M059J (cell line): ENCODE measurements at places on chromosomes 16 and 17. TPM values are rescaled to one million over a fixed set of nuclear protein-coding genes. Genes with fewer than 3 reads are reported as not detected.

Gene C16orf46
- total RNA-seq: 1.4 TPM in 1 of 2 replicates, not detected in the other

Gene LPO
- total RNA-seq: not detected in 2 replicates

Gene RCVRN
- not detected in 2 replicates for total RNA-seq

Gene OR2C1
- total RNA-seq: not detected in 2 replicates

Gene TMEM170A
- 17.5 and 27.5 TPM in 2 replicates for total RNA-seq

Gene CCL13
- not detected in 2 replicates for total RNA-seq

Gene LITAFD
- total RNA-seq: not detected in 2 replicates

Gene PNMT
- total RNA-seq: not detected in 2 replicates

Gene EME1
- 6.1 and 9.6 TPM in 2 replicates for total RNA-seq

Gene AXIN1
- total RNA-seq: 6.6 and 15.5 TPM in 2 replicates

Gene PIGL
- total RNA-seq: 6.3 and 11.7 TPM in 2 replicates

Gene SCPEP1
- 95.9 and 99.5 TPM in 2 replicates for total RNA-seq

Gene LGALS9B
- not detected in 2 replicates for total RNA-seq

Gene CCL4
- total RNA-seq: 0.10 TPM in 1 of 2 replicates, not detected in the other

Gene CHST4
- total RNA-seq: 0.05 TPM in 1 of 2 replicates, not detected in the other

Gene DNAH2
- total RNA-seq: 0.02 TPM in 1 of 2 replicates, not detected in the other

Gene MMP15
- total RNA-seq: 2.5 and 3.1 TPM in 2 replicates

Gene CCL7
- total RNA-seq: 0.17 TPM in 1 of 2 replicates, not detected in the other

Gene CDH15
- 0.10 TPM in 1 of 2 replicates, not detected in the other for total RNA-seq

Gene PPY
- not detected in 2 replicates for total RNA-seq

Gene TPSD1
- not detected in 2 replicates for total RNA-seq

Gene BAHCC1
- total RNA-seq: 1.0 and 4.3 TPM in 2 replicates

Gene SEPTIN1
- total RNA-seq: 0.17 TPM in 1 of 2 replicates, not detected in the other

Gene TP53TG3B
- total RNA-seq: not detected in 2 replicates

Gene CA7
- not detected in 2 replicates for total RNA-seq

Gene HAP1
- 0.05 and 0.07 TPM in 2 replicates for total RNA-seq

Gene SPATA22
- not detected in 2 replicates for total RNA-seq

Gene SMIM36
- total RNA-seq: not detected in 2 replicates

Gene MEOX1
- not detected in 2 replicates for total RNA-seq

Gene EMP2
- 28.0 and 55.4 TPM in 2 replicates for total RNA-seq

Gene MGAT5B
- 6.5 and 11.8 TPM in 2 replicates for total RNA-seq

Gene KLHL10
- total RNA-seq: not detected in 2 replicates

Gene ANTKMT
- total RNA-seq: 11.0 and 30.4 TPM in 2 replicates

Gene SYCE1L
- 0.39 TPM in 1 of 2 replicates, not detected in the other for total RNA-seq

Gene SHCBP1
- 32.0 and 62.4 TPM in 2 replicates for total RNA-seq

Gene SYT17
- total RNA-seq: 0.39 and 0.81 TPM in 2 replicates

Gene GCGR
- total RNA-seq: not detected in 2 replicates

Gene PERCC1
- total RNA-seq: not detected in 2 replicates

Gene KRT9
- not detected in 2 replicates for total RNA-seq

Gene PMFBP1
- total RNA-seq: 0.30 and 1.0 TPM in 2 replicates

Gene CCR7
- total RNA-seq: not detected in 2 replicates

Gene PDE6G
- 0.94 TPM in 1 of 2 replicates, not detected in the other for total RNA-seq

Gene CRYM
- total RNA-seq: not detected in 2 replicates

Gene PPP1R27
- total RNA-seq: not detected in 2 replicates

Gene SRSF2
- total RNA-seq: 225 and 289 TPM in 2 replicates

Gene RMI2
- 42.6 and 46.9 TPM in 2 replicates for total RNA-seq

Gene HAS3
- total RNA-seq: 0.20 and 1.3 TPM in 2 replicates

Gene LAT
- total RNA-seq: 1.2 TPM in 1 of 2 replicates, not detected in the other

Gene CCDC78
- total RNA-seq: 0.25 TPM in 1 of 2 replicates, not detected in the other

Gene SPHK1
- total RNA-seq: 33.8 and 41.2 TPM in 2 replicates

Gene SLC16A13
- 0.30 and 0.54 TPM in 2 replicates for total RNA-seq

Gene KRTAP16-1
- not detected in 2 replicates for total RNA-seq

Gene MYH1
- not detected in 2 replicates for total RNA-seq

Gene WNT3
- 5.0 and 5.3 TPM in 2 replicates for total RNA-seq

Gene SLC35G6
- total RNA-seq: not detected in 2 replicates

Gene NPB
- 0.44 and 0.59 TPM in 2 replicates for total RNA-seq

Gene MYOCD
- total RNA-seq: 1.5 and 1.8 TPM in 2 replicates
